ENCODE measurements at places on chromosomes 2 and 18. TPM values are rescaled to one million over a fixed set of nuclear protein-coding genes. Genes with fewer than 3 reads are reported as not detected.

Gene CEBPZOS
- total RNA-seq: 83.6 TPM

Gene MSTN
- not detected for total RNA-seq

Gene CD207
- total RNA-seq: not detected

Gene SNTG2
- total RNA-seq: 56.0 TPM

Gene C1QL2
- 0.69 TPM for total RNA-seq

Gene RDH14
- total RNA-seq: 38.0 TPM

Gene ACTG2
- 8.8 TPM for total RNA-seq

Gene UGT1A3
- total RNA-seq: not detected

Gene KCNS3
- total RNA-seq: 62.4 TPM

Gene GALNT3
- 17.1 TPM for total RNA-seq

Gene CD28
- not detected for total RNA-seq

Gene GAREM1
- total RNA-seq: 5.6 TPM

Gene INO80C
- total RNA-seq: 16.3 TPM

Gene CPLX4
- not detected for total RNA-seq

Gene MAP2
- total RNA-seq: 4.4 TPM

Gene OXER1
- 0.69 TPM for total RNA-seq

Gene TRAPPC12
- total RNA-seq: 50.8 TPM

Gene ACVR1C
- 1.1 TPM for total RNA-seq

Gene AP1S3
- 25.5 TPM for total RNA-seq

Gene C2orf78
- total RNA-seq: not detected

Gene CNTNAP5
- 0.49 TPM for total RNA-seq

Data from GM23338 (cell line).